ENCODE measurements at places on chromosomes 2 and 18.
A peak's percentile ranks its signal among the peaks of the same experiment; 100 is the strongest.

- DNase-seq, result peak; percentile 42
These were observed 49.8 kb downstream of the CAB39 start for GRCh38 chr2:230762317-230762896.

GRCh38 chr2:95274291-95275150 lies at the start of gene PROM2:
Gene PROM2 (plus strand): TSS chr2:95274449. CDS start chr2:95274586, 137 bp downstream.
- peak; percentile 38 for DNase-seq

DNA sequence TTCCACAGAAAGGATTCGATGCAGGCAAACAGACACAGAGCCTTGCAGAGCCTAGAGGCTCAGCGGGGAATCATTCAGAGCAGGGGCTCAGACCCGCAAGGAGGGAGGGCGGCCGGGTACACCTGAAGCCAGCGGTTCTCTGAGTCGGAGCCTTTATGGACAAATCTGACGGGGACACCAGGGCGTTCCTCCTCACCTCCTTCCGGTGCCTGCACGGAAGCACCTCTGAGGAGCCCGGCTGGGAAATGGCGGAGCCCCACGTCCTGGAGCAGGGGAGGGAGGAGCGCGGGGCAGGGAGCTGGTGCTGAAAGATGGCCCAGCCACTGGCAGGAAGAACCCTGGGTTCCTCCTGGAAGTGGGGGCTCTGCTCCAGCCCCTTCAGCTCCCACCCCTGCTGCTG lies 193.5 kb upstream of the ALKAL2 start:
- no peak for DNase-seq

- peak; percentile 27 for DNase-seq
These were observed 60.7 kb upstream of the GATA6 start for GRCh38 chr18:22108674-22109073.

DNA sequence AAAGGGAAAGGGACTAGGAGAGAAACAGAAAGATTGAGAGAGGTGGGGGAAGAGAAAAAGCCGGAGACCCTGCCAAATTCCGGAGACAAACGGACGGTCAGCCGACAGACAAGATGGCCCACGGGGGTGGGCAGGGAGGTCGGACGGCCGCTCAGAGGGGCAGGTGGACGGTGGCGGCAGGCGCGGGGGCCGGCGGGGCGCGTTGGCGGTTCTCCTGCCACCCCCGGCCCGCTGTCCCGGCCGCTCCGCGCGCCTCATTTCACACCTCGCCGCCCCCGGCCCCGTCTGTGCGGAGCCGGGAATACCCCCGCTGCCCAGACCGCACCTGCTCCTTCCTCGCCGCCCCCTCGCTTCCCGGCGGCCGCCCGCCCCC lies 935 bp downstream of the SLC30A3 start:
- no peak for DNase-seq

DNA sequence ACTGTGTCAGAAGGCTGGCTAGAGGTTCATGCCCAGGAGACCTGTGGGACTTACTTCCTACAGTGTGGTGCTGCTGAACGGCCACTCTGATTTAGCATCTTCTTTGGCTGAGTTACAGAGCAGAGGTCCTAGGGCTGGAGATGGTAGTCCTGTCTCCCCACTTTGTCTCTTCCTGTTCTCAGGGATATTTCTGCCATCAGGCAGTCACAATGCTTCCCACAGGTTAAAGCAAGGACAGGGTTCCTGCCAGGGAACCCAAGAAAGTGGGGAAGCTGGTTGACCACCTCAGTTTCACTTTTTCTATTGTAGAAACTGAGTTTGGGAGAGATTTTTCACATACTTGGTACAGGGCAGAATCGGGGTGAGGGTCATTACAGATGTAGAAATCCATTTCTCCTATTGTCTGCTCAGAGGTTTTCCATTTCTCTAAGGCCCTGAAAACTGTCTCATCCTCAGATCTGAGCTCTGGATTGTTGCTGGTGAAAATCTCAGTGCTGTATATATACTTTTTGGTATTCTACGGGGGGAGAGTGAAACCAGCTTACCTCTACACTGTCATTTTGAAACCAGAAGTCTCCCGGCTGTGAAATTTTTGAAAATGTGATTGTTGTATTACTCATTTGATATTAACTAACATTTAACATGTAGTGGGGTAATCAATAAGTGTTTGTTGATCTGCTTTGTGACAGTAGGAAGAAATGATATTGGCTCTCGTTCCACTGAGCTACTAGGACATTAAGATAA lies 37.0 kb upstream of the MEP1B start:
- DNase-seq, result no peak

GRCh38 chr18:43893001-43893637 lies 615.8 kb upstream of the SYT4 start:
- DNase-seq, result no peak

GRCh38 chr2:47534179-47534919 lies 131.4 kb downstream of the MSH2 start:
- DNase-seq, result no peak

DNA sequence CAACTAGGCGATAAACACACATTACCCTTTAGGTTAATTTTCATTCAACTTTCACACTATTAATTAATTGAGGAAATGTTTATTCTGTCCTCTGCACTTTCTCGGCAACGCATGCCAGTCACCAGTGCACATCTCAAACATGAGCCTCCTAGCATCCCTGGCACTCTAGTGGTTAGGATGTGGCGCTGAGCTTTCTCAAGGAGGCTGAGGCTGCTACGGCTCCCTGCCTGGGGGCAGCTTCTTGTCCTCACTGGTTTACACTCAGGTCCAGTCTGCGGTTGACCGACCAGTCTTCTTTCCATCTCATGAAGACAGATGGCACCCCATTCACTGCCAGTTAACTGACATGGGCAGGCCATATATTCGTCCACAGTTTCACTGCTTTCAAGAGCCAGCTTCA lies 463.4 kb downstream of the EIPR1 start:
- no peak for DNase-seq

DNA sequence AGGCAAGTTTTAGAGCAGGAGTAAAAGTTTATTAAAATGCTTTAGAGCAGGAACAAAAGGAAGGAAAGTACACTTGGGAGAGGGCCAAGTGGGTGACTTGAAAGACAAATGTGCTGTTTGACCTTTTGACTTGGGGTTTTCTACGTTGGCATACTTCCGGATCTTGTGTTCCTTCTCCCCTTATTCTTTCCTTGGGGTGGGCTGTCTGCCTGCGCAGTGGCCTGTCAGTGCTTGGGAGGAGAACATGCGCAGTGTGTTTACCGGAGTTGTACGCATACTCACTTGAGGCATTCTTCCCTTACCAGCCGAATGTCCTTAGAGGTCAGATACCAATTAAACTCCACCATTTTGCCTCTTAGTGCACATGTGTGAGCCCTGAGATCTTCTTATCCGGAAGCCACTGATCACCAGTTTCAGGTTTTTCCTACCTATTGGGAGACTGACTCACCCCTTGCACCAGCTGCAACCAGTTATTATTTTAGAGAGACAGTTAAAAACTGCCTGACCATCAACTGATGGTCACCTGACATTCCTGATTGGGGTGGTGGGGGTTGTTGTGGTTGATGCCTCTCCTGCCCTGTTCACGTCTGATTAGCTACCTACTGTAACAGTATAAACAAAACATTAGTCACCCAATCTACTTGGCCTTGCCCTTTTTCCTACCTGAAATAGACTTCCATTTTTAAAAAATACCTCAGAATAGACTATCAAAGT lies 67.5 kb downstream of the NYAP2 start:
- no peak for DNase-seq

DNA sequence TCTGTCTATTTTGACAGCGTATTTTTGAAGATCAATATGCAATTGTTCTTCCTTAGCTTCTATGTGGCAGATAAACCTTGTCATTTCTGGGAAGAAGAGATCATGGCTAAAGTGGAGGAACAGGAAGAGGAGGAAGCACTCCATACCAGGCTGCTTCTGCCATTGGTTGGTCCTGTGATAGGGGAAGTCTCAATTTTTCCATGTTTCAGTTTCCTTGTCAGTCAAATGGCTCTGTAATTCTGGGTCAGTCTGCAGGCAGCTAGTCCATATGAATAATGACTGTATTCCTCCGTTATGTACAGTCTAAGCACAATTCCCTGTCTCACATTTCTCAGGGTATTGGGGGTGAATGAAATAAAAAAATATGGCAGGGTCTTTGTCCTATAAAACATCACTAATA lies 277.6 kb upstream of the CXCR4 start:
- DNase-seq, result no peak

- DNase-seq, result no peak
These were observed 1072.1 kb upstream of the FANCL start for GRCh38 chr2:59312967-59313940.

DNA sequence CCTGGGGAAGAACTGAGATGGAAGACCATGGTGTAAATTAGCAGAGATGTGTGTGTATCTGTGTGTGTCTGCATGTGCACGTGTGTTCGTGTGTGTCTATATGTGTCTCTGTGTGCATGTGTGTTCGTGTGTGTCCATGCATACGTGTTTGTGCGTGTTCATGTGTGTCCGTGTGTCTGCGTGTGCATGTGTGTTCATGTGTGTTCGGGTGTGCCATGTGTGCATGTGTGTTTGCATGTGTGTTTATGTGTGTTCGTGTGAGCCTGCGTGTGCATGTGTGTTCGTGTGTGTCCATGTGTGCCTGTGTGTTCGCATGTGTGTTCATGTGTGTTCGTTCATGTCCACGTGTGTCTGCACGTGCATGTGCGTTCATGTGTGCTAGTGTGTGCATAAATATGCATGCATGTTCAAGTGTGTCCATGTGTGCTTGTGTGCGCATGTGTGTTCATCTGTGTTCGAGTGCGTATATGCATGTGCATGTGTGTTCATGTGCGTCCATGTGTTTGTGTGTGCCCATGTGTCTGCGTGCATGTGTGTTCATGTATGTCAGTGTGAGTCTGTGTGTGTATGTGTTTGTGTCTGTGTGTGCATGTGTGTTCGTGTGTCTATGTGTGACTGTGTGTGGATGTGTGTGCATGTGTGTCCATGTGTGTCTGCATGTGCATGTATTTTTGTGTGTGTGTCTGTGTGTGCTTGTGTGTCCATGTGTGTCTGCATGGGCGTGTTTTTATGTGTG lies 3.1 kb downstream of the NEU2 start:
- DNase-seq, result no peak

GRCh38 chr2:44310287-44310686 lies 35.0 kb downstream of the SLC3A1 start:
- no peak for DNase-seq

DNA sequence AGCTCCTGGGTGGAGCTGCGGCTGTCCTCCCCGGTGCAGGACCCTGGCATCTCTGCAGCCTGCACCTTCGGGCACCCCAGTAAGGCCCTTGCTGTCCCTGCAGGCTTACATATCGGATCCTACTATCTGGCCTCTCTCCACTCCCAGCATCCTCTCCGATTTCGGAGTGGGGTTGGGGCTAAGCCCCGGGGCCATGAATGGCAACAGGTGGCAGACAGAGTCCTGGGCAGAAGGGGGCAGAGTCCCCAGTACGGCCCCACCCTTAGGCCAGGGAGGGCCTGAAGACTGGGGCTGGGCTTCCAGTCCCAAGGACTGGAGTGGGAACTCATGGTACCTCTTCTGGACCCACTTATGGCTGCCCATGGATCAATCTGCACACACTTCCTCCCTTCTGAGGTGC lies 180.4 kb upstream of the MC4R start:
- DNase-seq, result no peak

- no peak for DNase-seq
These were observed 57.5 kb downstream of the TANK start for GRCh38 chr2:161217597-161218185.

DNA sequence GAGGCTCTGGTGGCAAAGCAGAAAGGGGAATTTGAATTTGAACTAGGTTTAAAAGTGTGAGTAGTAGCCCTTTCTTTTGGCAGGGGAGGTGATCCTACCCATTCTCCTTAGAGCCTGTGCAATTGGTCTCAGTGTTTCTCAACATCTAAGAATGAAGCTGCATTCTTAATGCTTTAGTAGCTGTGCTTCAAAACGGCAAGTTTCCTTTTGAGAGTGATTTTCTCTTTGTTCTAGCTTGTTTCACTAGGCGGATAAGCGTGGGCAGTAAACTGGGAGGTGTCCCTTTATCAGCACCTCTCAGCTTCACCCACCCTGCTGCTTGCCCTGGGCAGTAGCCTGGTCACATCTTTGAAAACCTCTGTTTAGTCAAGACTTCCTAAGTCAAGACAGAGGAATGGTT lies 6.7 kb downstream of the CRIM1 start:
- no peak for DNase-seq

- peak; percentile 43 for DNase-seq
These were observed 5.0 kb downstream of the RNF144A start for GRCh38 chr2:6922201-6922656.

DNA sequence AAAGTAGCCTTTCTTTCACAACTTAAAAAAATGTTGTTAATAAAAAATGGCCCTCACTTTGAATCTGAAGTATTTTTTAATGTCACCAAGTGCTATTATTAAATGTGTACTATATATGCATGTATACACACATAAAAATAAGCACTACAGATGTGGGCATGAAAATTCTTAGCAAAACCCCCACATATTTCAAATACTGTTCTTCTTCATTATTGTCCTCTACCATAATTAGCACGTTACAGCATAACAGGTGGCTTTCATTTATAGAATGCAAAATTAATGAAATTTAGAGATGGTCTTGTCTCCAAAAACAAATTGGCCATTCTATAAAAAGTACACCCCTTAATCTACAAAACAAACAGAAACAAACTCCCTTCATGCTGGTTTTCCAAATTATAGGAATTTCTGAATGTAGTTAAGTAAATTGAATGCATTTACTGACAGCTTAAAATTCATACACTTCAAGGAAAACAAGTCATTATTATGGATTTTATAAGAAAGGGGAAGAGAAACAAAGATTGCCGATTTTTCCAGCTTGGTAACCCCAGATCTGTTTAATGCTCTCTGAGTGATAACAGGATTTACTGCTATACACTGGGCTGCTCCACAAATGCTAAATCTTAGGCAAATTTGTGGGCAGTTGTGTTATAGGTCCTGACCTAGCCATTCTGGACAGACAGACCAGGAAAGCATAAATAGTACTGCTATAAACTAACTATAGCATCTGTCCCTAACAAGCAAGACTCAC lies 67.2 kb downstream of the SPRED2 start:
- DNase-seq, result no peak

DNA sequence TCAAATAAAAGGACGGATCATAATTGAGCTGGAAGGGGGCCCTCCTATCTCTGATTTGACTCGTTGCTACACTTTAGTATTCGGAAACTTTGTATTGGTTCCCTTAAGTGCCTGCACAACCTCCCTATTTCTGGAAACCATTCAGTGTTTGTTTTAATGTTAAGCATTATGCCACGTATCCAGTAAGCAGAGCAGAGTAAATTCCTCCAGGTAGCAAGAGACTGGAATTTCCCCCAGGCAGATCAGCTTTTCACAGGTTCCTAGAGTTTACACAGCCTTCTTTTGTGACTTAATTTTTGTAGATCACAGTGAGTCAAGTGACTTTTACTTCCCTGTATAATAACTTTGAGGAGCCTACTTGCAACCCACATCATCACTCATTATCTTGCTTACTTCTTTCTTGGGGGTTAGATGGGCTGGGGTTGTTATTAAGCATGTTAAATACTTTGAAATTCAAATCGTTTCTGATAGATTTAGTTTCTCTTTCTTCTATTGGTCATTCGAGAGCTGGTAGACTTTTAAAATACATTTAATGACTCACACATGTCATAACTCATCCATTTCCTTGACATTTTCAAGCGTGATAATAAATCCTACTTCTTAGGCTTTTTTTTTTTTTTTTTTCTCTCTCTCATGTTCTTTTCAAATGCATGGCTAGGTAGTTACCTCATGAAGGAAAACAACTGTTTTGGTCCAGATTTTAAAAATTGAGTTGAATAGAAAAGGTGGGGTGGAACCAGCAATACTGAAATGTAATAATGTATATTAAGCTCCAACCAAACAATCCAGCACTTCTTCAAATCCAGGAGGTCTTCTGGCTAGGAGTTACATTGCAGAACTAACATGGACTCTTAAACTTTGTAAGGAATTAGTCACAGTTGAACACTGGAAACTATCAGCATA lies 219.3 kb downstream of the NEDD4L start:
- peak; percentile 18 for DNase-seq

GRCh38 chr18:79868168-79868784 lies 70.5 kb downstream of the KCNG2 start:
- DNase-seq, result no peak

All from HuH-7.5 (cell line).